Umbilical cord (tissue), 2 donors: ENCODE measurements at places on chromosomes 7 and 10. TPM values are rescaled to one million over a fixed set of nuclear protein-coding genes. Genes with fewer than 3 reads are reported as not detected.

The CALML3 gene
- not detected for total RNA-seq

The TAS2R3 gene
- 10.6 TPM for total RNA-seq

The EPO gene
- not detected for total RNA-seq

The NFE2L3 gene
- total RNA-seq, result 2.4 TPM

The RET gene
- 4.3 TPM for total RNA-seq
